Fibroblast of villous mesenchyme (primary cell): ENCODE measurements at places on chromosomes 2 and 18. TPM values are rescaled to one million over a fixed set of nuclear protein-coding genes. Genes with fewer than 3 reads are reported as not detected.

The GALNT3 gene
- 1.3 and 4.3 TPM in 2 replicates for total RNA-seq

The INO80C gene
- total RNA-seq, result 4.8 and 5.6 TPM in 2 replicates

The TTC27 gene
- total RNA-seq, result 20.6 and 32.4 TPM in 2 replicates

The CNGA3 gene
- not detected in 2 replicates for total RNA-seq

The RGPD3 gene
- total RNA-seq, result 0.32 and 0.43 TPM in 2 replicates

The TFPI gene
- 110 and 126 TPM in 2 replicates for total RNA-seq

The ERBB4 gene
- under 0.01 TPM in 1 of 2 replicates, not detected in the other for total RNA-seq

The SPIRE1 gene
- total RNA-seq, result 29.3 and 39.3 TPM in 2 replicates

The ALMS1 gene
- total RNA-seq, result 18.6 and 20.3 TPM in 2 replicates

The SAG gene
- not detected in 2 replicates for total RNA-seq

The FKBP1B gene
- 6.0 and 9.3 TPM in 2 replicates for total RNA-seq

The TMEM247 gene
- total RNA-seq, result 0.32 TPM in 1 of 2 replicates, not detected in the other

The OXER1 gene
- under 0.01 TPM in 2 replicates for total RNA-seq

The CHN1 gene
- total RNA-seq, result 45.3 and 64.1 TPM in 2 replicates

The TIGD1 gene
- 4.2 and 5.2 TPM in 2 replicates for total RNA-seq

The INHA gene
- 0.43 and 0.64 TPM in 2 replicates for total RNA-seq

The LRATD1 gene
- total RNA-seq, result 0.97 and 1.7 TPM in 2 replicates

The LYPD1 gene
- total RNA-seq, result 16.0 and 34.5 TPM in 2 replicates

The PSMA8 gene
- total RNA-seq, result not detected in 2 replicates

The WNT6 gene
- not detected in 2 replicates for total RNA-seq

The UGT1A10 gene
- total RNA-seq, result not detected in 2 replicates

The DNAJC27 gene
- 5.2 TPM in 2 replicates for total RNA-seq

The PJVK gene
- total RNA-seq, result 0.97 and 1.3 TPM in 2 replicates

The NT5C1B gene
- not detected in 2 replicates for total RNA-seq

The SLC38A11 gene
- under 0.01 TPM in 1 of 2 replicates, not detected in the other for total RNA-seq

The RBKS gene
- 1.3 TPM in 2 replicates for total RNA-seq

The UGT1A9 gene
- not detected in 2 replicates for total RNA-seq

The PAIP2B gene
- total RNA-seq, result under 0.01 and 0.43 TPM in 2 replicates

The ERICH2 gene
- total RNA-seq, result not detected in 2 replicates

The MYO5B gene
- under 0.01 TPM in 2 replicates for total RNA-seq

The DSC2 gene
- under 0.01 TPM in 1 of 2 replicates, not detected in the other for total RNA-seq

The RGPD8 gene
- 12.6 and 19.0 TPM in 2 replicates for total RNA-seq

The CGREF1 gene
- total RNA-seq, result under 0.01 TPM in 2 replicates

The FLACC1 gene
- 0.64 and 1.3 TPM in 2 replicates for total RNA-seq
